Activated naive CD8-positive, alpha-beta T cell treated with anti-CD3 and anti-CD28 coated beads, Interleukin-2, amount 10 ng/mL, durations not matched to agents 7 days and 5 days (primary cell): ENCODE measurements at places on chromosomes 5 and 9. TPM values are rescaled to one million over a fixed set of nuclear protein-coding genes. Genes with fewer than 3 reads are reported as not detected.

- no peak overlapping the region for H3K4me3 ChIP-seq
- DNase-seq = no peak
- no peaks in the 10 kb centered on the region for H3K36me3 ChIP-seq
- no peak overlapping the region for H3K27ac ChIP-seq
These were observed 560.1 kb downstream of the PDE4D start for GRCh38 chr5:59333416-59333815.

DNA sequence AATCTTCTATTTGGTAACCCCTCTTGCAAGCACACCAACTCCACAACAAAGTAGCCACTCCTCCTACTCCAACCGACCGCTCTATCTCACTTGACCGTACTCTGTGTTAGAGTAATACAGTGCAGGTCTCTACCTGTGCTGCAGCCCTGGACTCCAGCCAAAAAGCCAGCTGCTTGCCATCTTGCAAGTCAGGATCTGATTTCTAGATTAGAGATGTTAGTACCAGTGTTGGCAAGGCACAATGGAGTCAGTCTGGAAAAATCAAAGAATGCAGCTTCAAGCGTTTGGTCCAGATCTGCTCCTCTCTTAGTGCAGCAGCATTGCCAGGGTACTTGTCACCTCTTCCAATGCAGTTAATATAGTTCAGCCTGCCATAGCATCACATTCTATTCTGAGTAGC lies 477.6 kb downstream of the ZSWIM6 start:
- H3K27ac ChIP-seq = no peak overlapping the region
- H3K36me3 ChIP-seq = no peaks in the 10 kb centered on the region
- DNase-seq = no peak
- H3K4me1 ChIP-seq = no peaks in the 10 kb centered on the region
- no peak overlapping the region for H3K4me3 ChIP-seq

Gene IFNK
- not detected for total RNA-seq

DNA sequence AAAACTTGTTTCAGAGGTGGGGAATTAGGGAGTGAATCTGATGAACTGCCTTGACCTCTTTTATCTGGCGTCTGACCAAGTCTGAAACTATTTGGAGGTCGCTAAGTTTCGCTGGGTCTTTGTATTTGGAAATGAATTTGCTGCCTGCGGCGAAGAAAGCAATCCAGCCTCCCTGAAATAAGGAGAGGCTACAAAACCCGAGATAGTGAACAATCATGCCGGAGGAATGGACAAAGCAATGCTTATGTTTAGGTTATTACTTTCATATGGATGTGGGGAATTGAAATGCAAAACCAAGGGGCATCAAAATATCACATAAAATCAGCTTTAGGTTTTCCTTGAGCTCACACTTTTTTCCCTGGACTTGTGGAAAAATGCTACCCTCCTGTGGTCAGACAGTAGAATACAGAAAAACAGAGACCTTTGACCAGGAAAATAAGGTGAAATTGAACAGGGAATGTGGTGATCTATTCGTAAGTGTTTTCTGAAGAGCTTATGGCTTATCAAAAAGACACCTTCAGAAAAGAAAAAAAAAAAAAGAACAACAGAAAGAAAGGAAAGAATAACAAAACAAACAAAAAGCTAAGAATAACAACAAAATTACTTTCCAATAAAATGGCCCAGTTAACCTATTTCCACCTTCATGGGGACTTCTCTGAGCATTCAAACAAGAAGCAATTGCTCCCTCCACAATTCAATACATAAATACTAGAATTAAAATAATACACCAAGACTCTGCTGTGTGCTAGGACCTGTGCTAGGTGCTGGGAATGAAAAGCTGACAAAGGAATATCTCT lies 68.6 kb upstream of the DPYSL3 start:
- H3K4me1 ChIP-seq = no peaks in the 10 kb centered on the region
- DNase-seq = no peak
- H3K36me3 ChIP-seq = no peaks in the 10 kb centered on the region
- no peak overlapping the region for H3K4me3 ChIP-seq
- no peak overlapping the region for H3K27ac ChIP-seq

GRCh38 chr5:82234885-82235284 lies 43.3 kb downstream of the RPS23 start:
- H3K27ac ChIP-seq = no peak overlapping the region
- no peaks in the 10 kb centered on the region for H3K27me3 ChIP-seq
- DNase-seq = no peak
- no peaks in the 10 kb centered on the region for H3K36me3 ChIP-seq
- H3K4me1 ChIP-seq = no peaks in the 10 kb centered on the region

DNA sequence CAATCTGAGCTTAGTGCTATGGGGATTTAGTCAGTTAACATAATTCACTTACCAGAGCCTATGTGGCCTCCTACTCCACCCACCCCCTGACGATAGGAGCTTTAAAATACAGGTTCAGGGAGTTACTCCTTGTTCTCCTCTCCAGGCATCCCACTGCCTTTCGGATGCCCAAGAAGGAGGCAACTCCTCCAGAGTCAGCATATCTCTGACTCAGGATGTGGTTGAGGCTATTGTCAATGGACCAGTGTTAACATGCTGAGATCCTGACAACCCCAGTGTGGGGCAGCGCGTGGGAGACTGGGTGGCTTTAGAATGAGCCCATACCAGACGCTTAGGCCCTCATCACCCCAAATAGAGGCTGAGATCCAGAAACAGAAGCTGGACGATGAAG lies 27.4 kb downstream of the BICD2 start:
- no peaks in the 10 kb centered on the region for H3K36me3 ChIP-seq
- H3K27me3 ChIP-seq = no peaks in the 10 kb centered on the region
- DNase-seq = no peak
- no peak overlapping the region for H3K4me3 ChIP-seq
- no peak overlapping the region for H3K27ac ChIP-seq

DNA sequence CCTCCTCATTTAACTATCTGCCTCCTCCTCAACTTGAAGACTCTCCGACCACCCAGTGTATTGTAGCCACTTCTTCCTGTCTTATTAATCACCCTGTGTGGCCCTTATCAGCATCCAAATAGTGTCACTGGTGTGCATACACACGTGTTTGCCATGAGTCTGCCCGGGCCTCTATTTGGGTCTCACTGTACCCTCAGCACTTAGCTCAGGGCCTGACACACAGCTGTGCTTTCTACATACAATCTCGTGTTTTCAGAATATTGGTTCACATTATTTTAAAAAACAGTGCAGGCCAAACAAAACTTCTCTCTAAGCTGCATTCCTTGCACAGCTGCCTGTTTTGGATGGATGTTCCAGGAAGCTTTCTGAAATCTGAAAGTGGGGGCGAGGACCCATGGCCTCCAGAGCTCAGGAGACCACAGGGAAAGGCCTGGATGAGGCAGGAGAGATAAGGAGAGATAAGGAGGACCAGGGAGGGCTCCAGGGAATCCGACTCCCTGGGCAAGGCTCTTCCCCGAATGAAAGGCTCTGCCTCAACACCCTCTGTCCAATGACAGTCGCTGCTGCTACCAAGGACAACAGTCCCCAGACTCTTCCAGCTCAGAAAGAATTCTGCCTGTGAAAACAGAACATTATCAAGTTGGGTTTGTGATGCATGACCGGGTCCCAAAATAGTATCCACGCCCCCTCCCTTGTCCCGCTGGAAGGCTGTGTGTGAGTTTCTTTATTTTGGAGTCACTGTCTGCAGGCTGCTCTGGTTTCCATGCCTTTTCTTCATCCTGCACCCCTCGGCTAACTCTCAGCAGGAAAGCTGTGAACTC lies 255.6 kb downstream of the NSG2 start:
- no peak overlapping the region for H3K4me3 ChIP-seq
- DNase-seq = no peak
- peaks cover 9% of the 10 kb centered on the region for H3K27me3 ChIP-seq

Gene BICD2
- 31.5 TPM for total RNA-seq

DNA sequence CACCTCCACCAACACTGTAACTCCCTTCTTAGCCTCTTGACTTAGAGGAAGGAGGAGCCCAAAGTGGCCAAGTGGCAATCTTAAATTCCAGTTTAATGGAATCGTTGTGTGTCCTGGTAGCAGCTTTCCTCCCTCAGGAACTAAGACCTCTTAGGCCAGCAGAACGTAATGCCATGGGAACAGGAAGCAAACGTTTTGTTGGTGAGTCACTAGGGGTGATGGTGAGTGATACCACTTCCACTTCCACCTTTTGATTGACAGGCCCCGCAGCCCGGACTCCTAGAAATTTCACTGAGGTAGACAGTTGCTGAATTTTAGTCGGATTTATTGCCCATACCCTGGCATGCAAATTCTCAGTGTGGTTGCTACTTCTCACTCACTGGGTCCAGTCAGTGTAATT lies 94.2 kb upstream of the FBN2 start:
- no peak overlapping the region for H3K27ac ChIP-seq
- H3K4me1 ChIP-seq = no peaks in the 10 kb centered on the region
- H3K27me3 ChIP-seq = no peaks in the 10 kb centered on the region
- DNase-seq = no peak

- no peak overlapping the region for H3K4me3 ChIP-seq
- H3K27ac ChIP-seq = no peak overlapping the region
These were observed 136.5 kb upstream of the KLF4 start for GRCh38 chr9:107626118-107626517.

Gene SV2C
- 0.03 TPM for total RNA-seq

Gene DCANP1
- total RNA-seq = not detected

DNA sequence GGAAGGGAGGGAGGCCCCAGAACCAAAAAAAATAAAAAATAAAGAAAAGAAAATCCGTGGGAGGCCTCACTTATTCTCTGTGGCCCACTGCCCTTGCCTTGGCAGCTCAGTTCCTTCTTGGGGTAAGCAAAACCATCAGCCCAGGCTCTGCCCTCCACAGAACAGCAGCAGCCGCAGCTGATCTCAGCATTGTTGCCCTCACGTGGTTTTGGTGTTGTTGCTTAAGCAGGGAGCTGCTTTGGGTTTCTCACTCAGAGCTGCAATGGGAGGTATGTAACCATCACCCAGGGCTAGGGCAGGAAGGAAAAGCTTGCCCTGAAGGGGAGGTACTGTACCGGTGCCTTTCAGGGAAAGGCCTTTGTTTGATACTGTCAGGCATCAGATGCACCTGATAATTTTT lies 374.7 kb upstream of the WWC1 start:
- no peaks in the 10 kb centered on the region for H3K36me3 ChIP-seq
- DNase-seq = no peak
- no peaks in the 10 kb centered on the region for H3K27me3 ChIP-seq
- no peak overlapping the region for H3K27ac ChIP-seq
- H3K4me3 ChIP-seq = no peak overlapping the region

Gene PCDHGA6
- total RNA-seq = 0.28 TPM

Gene COL15A1
- total RNA-seq = 0.42 TPM

Gene DBH
- total RNA-seq = not detected

- H3K4me1 ChIP-seq = no peaks in the 10 kb centered on the region
- no peak overlapping the region for H3K27ac ChIP-seq
- DNase-seq = no peak
These were observed 194.6 kb downstream of the AOPEP start for GRCh38 chr9:94921092-94921471.

Gene ENHO
- not detected for total RNA-seq

Gene TENT4A
- total RNA-seq = 47.1 TPM

DNA sequence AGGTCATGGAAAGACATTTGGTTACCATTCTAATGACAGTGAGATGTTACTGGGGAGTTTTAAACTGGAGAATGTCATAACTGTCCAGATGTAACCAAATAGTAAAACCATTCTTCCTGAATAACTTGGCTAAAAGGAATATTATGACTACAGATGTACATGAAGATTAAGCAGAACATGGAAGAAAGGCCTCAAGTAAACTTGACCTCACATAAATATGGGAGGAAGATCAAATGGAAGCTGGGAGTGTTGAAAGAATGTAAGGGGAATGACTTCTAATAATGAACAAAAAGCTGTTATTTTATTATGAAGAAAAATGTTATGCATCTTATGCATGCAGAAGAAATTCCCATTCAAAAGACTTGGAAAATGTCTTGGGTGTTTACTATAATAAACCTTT lies 107.7 kb upstream of the CDKN2B start:
- no peak for DNase-seq
- peaks cover 33% of the 10 kb centered on the region for H3K36me3 ChIP-seq
- peaks cover 24% of the 10 kb centered on the region for H3K4me1 ChIP-seq
- H3K27me3 ChIP-seq = peaks cover 23% of the 10 kb centered on the region
- H3K27ac ChIP-seq = no peak overlapping the region
